ENCODE measurements at places on chromosomes 1 and 21.

DNA sequence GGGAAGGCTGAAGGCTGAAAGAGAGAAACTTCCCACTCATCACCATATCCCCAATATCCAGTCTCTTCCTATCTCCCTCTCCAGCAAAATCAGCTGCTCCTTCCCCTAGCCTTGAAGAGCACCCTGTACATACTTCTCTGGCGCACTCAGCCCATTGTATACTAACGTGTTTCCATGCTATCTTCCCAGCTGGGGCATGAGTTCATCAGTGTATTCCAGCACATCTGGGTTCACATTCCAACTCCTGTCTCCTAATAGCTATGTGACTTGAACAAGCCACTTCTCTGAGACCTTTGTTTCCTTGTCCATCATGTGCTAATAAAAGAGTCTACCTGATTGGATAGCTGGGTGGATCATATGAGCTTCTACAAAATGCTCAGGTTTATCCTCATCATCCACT lies 51.1 kb upstream of the OLIG2 start:
- no peak for DNase-seq

- DNase-seq = no peak
Measured at GRCh38 chr1:247104965-247105364, 809 bp upstream of the ZNF669 start.

GRCh38 chr21:32590130-32590529 lies 4.8 kb upstream of the TCP10L start:
- DNase-seq = no peak

- no peak for DNase-seq
Measured at GRCh38 chr1:183106746-183107145, 79.3 kb upstream of the LAMC2 start.

- DNase-seq = no peak
Measured at GRCh38 chr1:243719476-243719875, 130.6 kb downstream of the AKT3 start.

- no peak for DNase-seq
Measured at GRCh38 chr1:220769205-220769604, 17.5 kb upstream of the MTARC1 start.

- no peak for DNase-seq
Measured at GRCh38 chr1:198535631-198536030, 4.8 kb downstream of the ATP6V1G3 start.

- no peak for DNase-seq
Measured at GRCh38 chr1:147603986-147604385, 62.7 kb downstream of the BCL9 start.

- no peak for DNase-seq
Measured at GRCh38 chr1:212638492-212639151, 30.1 kb downstream of the ATF3 start.

GRCh38 chr1:202283379-202283844 lies 58.3 kb downstream of the UBE2T start:
- no peak for DNase-seq

DNA sequence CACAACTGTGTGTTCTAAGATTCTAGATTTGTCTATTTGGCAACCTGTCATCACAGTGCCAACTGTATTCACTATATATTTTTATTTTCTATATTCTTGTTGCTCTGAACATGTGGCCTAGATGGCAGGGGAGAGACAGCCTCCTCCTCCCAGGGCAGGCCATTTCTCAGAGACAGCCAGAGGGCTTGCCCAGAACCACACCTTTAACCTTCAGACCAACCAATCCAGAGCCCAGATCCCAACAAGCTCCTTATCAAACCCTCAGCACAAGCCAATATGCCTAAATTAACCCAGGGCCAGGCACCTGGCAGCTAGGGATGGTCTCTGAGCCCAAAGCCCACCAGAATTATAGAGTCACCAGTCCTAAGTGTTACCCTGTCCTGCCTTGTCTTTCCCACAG lies 19.3 kb downstream of the TRIM11 start:
- no peak for DNase-seq

GRCh38 chr1:147627435-147628110 lies 42.8 kb downstream of the ACP6 start:
- DNase-seq = peak; percentile 55

- DNase-seq = no peak
Measured at GRCh38 chr1:158098256-158098655, 82.4 kb upstream of the CD1D start.

GRCh38 chr1:246459221-246459620 lies 47.9 kb downstream of the SMYD3 start:
- no peak for DNase-seq

DNA sequence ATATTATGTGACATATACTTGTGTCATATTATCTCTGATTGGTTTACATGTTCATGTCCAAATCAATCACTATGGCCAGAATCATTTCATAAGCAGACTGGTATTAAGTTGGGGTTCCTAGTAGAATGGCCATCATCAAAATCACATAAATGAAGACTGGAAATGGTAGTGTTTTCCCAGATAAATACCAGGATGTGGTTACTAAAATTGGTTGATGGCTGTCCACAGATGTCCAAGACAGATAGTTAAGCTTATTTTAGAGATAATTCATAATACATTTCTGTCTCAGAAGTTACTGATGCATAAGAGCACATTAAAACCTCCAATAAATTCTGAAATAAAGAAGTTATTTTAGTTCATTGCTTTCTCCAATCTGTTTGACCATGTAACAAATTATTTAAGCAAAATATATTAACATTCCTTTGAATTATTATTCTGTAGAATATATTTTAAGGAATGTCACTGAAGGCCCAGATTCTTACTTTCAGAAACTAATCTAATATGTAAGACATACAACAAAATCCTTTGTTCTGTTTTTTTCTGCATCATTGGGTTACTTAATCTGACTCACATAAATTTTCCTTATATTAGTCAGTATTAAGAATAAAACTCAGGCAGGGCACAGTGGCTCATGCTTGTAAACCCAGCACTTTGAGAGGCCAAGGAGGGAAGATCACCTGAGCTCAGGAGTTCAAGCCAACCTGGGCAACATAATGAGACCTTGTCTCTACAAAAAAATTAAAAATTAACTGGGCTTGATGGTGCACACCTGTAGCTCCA lies 483.9 kb downstream of the PTPRC start:
- DNase-seq = no peak

- no peak for DNase-seq
Measured at GRCh38 chr1:165389609-165390008, 33.1 kb upstream of the LMX1A start.

- no peak for DNase-seq
Measured at GRCh38 chr1:5826601-5827000, 165.6 kb downstream of the NPHP4 start.

- no peak for DNase-seq
Measured at GRCh38 chr1:68010090-68010489, 40.3 kb downstream of the DIRAS3 start.

DNA sequence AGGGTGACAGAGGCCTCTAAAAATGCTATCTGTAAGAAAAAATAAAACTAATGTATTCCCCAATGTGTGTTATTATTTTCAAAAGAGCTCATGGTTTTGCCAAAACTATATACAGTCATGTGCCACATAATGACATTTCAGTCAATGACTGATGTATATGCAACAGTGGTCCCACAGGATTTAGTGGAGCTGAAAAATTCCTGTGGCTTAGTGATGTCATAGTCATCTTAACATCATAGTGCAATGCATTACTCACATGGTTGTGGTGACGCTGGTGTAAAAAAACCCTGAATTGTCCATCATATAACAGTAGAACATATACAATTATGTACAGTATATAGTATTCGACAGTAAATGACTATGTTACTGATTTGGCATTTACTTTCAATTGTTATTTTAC lies 172.4 kb downstream of the CACNA1E start:
- DNase-seq = no peak

DNA sequence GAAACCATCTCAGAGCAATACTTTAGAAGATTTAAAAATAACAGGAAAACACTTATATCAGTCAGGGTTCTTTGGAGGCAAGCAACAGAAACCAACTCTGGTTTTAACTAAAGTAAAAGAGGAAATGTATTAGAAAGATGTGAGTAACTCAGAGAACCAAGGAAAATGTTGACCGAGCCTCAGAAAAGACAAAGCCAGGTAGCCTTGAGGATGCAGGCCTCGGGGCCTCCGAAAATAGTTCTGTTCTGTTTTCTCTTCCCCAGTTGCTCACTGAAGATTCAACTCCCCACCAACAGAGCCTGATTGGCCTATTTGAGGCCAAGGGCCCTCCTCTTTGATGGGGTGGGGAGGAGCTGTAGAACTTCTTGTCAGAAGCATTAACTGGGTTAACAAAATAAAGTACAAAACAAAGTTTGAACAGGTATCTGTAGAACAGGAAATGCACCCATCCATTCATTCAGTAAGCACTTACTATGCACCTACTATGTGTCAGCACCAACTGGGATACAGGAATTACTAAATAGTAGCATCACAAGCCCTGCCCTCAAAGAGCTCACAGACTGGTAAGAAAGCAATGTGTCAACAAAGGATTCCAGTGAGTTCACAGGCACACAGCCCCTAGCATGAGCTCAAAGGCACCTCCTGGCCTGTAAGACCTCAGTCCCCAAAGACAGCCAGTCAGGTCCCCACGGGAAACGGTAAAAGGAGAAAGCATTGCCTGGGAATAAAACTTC lies 12.6 kb downstream of the SLAMF8 start:
- DNase-seq = no peak

DNA sequence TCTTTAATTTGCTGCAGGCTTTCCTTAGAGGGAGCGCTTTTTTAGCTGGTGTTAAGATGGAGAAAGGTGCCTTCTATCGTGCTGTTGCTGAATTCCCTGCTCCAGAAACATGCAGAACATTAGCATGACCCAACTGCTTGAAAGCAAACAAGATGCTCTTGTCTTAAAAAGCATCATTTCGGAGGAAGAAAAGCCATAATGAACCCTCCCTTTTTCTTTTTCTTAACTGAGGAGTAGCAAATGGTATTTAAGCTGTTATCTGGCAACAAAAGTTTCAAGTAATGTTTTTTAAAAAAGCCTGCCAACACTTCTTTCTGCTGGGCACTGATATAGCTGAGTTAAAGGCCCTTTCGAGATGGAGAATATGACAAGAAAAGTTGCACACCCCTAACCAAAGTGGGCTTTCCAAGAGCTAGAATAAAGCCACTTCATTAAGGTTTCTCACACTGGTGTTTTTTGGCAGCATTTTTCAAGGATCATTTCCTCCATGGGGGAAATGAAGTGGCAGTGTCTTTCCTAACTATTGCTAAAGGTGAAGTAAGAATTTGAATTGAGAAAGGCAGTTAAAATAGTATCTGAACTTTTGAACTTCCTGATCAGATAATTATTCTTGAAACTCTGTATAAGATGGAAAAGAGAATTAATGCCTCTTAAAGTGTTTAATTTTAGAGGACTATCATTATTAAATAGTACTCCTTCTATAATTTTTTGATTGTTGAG lies 38.8 kb downstream of the ST6GALNAC5 start:
- DNase-seq = no peak

DNA sequence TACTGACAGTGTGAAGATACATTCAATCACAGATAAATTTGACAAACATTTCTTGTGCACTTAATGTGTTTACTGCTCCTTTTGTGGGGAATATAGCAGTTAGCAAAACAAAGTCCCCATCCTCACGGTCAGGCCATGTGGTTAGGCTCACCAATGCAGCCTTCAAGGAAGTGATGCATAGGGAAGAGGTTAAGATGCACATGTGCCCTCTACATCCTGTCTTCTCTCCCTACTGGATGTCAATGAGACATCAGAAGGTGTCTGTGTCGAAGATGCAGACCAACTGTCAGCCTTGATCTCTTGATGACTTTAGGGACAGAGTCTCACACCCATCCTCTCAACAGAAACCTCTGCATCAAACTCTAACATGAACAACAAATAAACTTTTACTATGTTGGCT lies 78.7 kb downstream of the FH start:
- no peak for DNase-seq

- no peak for DNase-seq
Measured at GRCh38 chr21:45014747-45015468, 59.5 kb upstream of the ADARB1 start.

- no peak for DNase-seq
Measured at GRCh38 chr1:38003261-38004250, 1.8 kb downstream of the FHL3 start.

DNA sequence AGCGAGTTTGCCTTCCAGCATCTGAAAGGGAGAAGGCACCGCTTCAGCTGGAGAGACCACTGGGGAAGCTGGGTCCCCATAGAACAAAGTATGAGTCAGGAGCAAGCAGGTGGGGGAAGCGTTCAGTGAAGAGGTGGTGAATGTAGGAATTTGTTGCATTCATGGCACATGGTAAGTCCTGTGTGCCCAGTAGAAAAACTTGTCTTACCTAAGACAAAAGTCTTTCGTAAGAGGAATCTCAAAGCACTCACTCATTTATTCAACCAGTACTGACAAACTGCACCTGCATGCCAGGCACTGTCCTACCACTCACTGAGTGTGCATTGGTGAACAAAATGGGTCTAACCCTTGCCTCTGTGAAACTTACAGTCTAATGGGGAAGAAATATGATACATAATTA lies 9.2 kb upstream of the ERRFI1 start:
- DNase-seq = no peak

DNA sequence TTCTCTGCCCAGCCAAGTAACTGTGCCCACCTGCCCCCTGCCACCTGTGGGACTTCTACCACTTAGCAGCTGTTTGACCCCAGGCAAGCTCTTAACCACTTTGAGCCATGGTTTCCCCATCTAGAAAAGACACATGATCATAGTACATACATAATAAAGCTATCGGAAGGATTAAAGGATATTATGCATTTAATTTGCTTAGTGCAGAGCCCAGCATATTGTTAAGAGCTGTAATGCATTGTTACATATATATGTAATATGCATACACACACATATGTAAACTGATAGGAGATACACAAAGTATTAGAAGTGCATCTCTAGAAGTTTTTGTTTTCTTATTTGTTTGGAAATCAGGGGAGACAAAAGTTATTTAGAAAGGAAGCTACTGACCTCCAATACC lies 83.5 kb upstream of the ZBTB40 start:
- DNase-seq = no peak

DNA sequence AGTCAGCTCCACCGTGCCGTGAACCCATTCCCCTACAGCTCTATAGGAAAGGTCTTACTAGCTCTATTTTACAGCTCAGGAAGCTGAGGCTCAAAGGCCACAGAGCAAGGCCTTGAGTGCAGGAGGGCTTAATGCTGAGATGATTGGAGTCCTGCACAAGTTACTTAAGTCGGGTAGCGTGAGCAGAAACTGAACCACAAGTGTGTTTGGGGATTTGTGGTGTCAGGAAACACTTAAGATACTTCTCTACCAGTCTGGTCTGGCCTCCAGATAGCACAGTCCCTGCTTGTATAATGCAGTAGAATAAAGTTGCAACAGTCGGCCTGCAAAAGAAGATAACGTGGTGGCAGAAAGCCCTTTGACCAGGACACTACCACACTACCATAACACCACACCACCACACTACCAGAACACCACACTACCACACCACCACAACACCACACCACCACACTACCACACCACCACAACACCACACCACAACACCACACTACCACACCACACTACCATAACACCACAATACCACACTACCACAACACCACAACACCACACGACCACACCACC lies 118.1 kb downstream of the SPSB1 start:
- DNase-seq = no peak

- DNase-seq = no peak
Measured at GRCh38 chr21:29334717-29335428, 36.2 kb downstream of the BACH1 start.
